ENCODE measurements at places on chromosomes 7 and 10.

DNA sequence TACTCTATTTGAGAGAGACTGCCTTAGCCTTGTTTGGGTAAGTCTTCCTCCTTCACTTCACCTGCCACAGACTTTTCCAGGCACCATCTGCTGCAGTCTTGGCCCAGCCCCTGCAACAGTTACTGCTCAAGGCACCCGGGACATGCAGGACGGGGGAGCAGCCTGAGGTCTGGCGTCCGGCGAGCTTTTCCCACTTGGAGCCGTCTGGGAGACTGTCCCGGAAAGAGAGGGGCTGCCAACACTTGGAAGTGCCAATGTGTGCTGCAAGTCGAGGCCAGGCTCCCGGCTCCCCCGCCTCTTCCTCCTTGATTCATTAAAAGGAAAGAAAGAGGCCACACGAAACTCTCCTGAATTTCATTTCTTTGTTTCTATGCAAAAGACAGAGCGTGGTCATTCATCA, 13.7 kb downstream of the HTRA1 start:
- no peak for DNase-seq

- DNase-seq: no peak
Measured at GRCh38 chr7:1693991-1694524, 24.0 kb downstream of the ELFN1 start.

- no peak for DNase-seq
Measured at GRCh38 chr7:11345621-11346020, 371.9 kb downstream of the PHF14 start.

- no peak for DNase-seq
Measured at GRCh38 chr10:9437131-9437530, 1382.6 kb downstream of the GATA3 start.

GRCh38 chr10:6128591-6129251, 39.9 kb downstream of the RBM17 start:
- DNase-seq: no peak

DNA sequence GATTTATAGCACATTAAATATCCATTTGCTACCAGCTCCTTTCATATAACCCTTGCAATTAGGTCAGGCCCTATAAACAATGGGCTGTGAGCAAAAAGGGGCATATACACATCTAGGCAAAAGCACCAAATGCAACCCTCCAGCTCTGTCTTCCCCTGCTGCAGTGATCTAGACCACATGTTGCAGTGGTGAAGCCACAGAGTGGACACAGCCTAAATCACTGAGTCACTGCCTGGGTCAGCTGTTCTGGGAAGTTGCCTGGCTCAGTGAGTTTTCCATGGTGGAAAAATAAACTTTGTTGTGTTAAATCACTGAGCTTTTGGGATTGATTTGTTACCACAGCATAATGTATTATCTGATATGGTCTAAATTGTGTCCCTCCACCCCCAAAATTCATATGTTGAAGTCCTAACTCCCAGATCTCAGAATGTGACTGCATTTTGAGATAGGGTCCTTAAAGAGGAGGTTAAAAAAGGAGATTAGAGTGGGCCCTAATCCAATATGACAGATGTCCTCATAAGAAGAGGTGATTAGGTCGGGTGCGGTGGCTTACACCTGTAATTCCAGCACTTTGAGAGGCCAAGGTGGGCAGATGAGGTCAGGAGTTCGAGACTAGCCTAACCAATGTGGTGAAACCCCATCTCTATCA, 70.4 kb downstream of the ZFAND4 start:
- no peak for DNase-seq

- no peak for DNase-seq
Measured at GRCh38 chr7:26627891-26628341, 236.5 kb downstream of the SKAP2 start.

DNA sequence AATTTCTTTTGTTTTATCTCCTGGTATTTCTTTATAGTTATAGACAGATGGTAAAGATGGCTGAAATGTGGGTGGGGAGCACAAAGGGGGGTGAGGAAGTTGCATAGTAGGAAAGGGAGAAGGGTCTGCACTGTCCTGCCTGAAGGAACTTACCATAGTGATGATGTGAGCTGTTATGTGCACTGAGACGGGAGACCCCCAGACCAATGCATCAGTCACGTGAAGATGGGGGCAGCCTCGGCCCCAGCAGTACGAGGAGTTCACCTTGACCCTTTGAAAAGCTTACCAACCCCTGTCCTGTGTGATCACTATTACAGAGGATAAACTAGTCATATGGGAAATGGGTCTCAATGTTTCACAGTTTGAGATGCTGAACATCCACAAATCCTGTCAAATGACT, 316.3 kb downstream of the TNS3 start:
- no peak for DNase-seq

DNA sequence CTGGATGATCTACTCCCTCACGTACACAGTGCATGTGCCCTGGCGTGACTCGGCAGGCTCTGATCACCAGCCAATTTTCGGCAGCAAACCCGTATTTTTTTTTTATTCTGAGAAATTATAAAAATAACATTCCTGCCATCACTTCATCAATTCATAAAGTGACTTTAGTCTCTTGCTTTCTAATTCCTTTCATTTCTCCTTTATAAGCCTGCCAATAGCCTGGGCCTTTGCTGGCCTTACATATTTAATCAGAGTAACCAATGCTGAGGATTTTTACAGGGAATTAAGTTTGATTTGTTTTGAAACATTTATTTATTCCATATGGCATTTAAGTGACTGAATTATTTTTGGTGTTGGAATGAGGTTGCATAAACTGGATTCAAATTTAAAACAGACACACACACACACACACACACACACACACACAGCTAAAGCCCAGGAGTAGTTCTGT, 140.8 kb downstream of the ETV1 start:
- DNase-seq: no peak

DNA sequence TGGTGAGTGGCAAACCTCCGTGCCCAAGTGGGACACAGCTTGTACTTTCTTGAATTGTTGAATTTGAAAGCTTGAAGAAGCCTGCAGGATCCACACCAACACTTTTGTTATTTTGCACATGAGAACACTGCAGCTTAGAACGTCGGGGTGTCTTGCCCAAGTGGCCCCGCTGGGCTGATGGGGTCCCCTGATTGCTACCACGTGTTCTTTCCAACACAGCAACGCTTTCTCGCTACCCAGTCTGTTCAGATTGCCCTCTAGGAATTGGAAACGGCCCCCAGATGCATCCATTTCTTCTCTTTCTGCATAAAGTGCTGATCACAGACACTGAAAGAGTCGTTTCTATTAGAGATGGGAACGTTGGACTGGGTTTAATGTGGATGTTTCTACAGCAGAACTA, 268.5 kb downstream of the ADARB2 start:
- no peak for DNase-seq

GRCh38 chr10:51257511-51258248, 183.4 kb downstream of the PRKG1 start:
- DNase-seq: no peak
